ENCODE measurements at places on chromosomes 5 and 9. TPM values are rescaled to one million over a fixed set of nuclear protein-coding genes. Genes with fewer than 3 reads are reported as not detected.

DNA sequence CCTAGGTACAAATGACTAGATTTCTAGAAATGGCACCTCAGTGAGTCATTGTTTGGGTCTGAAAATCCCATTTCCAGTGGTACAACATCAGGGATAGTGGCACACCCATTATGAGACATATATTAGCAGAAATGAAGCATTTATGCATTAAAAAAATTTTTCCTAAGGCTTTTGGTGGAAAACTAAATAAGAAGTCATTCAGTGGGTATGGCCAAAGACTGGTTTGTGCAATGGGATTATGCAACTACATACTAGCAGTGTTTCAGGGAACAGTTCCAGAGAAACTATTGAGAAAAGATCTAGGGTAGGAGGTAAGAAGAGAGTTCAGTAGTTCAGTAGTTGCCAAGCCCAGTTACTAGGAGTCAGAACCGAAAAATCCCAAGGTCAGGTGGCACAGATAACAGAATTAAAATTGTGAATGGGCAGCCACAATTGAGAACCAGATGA is 106.5 kb upstream of the HAPLN1 start:
- no peaks in the 10 kb centered on the region for H3K36me3 ChIP-seq
- H3K4me3 ChIP-seq = no peak overlapping the region
- DNase-seq = no peak
- H3K27ac ChIP-seq = no peak overlapping the region

The CRAT gene
- total RNA-seq = 38.8 TPM

DNA sequence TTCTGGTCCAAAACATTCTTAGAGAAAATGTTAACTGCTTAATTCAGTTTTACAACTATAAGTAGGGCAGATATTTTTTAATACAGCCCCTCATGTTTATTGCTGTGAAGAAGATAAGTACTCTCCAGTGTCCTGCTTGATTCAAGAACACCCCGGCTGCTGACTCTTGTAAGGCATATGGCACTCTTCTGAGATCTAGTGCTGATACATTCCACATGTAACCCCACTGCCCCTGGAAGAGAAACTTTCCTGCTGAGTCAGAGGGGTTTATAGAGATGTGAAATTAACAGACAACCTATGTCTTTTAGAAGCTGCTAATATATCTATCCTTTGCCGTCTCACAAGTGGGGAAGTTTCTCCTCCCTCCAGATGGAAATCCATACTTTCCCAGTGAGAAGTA is 1.0 kb upstream of the MINAR2 start:
- no peaks in the 10 kb centered on the region for H3K36me3 ChIP-seq
- no peak overlapping the region for H3K27ac ChIP-seq
- no peak for DNase-seq
- H3K27me3 ChIP-seq = no peaks in the 10 kb centered on the region

DNA sequence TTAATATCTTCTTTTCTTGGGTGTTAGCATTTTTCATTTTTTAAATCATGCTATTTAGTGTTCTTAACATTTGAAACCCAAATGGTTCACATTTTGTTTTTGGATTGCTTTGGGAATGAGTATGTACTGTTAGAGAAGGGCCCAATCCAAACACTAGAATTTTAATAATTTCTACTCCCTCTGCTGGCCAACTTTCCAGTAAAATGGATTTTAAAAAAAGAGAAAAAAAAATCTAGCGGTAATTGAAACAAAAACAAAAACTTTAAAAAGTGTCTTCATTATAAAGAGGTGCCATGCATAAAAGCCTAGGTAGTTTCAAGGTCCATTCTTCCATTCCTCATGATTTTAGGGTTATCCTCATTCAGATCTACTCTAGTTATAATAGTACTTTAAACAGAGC is 32.1 kb upstream of the RICTOR start:
- no peaks in the 10 kb centered on the region for H3K36me3 ChIP-seq
- no peak overlapping the region for H3K4me3 ChIP-seq
- no peaks in the 10 kb centered on the region for H3K4me1 ChIP-seq
- no peaks in the 10 kb centered on the region for H3K27me3 ChIP-seq

The PITX1 gene
- 41.5 TPM for total RNA-seq

- no peaks in the 10 kb centered on the region for H3K4me1 ChIP-seq
- H3K36me3 ChIP-seq = peaks cover 7% of the 10 kb centered on the region
- no peak for DNase-seq
- no peaks in the 10 kb centered on the region for H3K27me3 ChIP-seq
These were observed 65.3 kb downstream of the ICE1 start for GRCh38 chr5:5487585-5488360.

DNA sequence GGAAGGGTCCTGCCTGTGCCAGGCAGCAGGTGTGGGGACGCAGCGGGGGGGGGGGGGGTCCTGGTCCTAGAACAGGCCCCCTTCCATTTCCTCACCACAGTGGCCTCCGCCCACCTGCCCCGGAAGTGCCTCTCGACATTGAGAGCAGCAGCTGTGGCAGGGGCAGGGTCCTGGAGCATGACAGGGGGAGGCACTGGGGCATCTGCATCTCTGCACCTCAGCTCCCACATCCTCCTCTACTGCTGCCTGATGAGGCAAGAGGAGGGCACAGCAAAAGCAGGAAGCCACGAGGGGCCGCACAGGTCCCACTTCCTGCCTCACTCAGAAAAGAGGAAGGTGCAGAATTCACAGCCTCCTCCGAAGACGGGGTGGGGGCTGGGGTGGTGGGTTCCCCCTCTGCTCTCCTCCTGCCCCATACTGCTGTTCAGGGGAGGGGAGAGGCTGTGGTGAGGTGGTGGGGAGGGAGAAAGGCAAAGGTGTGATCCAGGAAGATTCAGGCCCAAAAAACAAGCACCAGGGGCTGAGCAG is 14.8 kb downstream of the AKNA start:
- H3K27ac ChIP-seq = no peak overlapping the region
- no peaks in the 10 kb centered on the region for H3K36me3 ChIP-seq
- no peak for DNase-seq
- H3K4me3 ChIP-seq = no peak overlapping the region
- H3K27me3 ChIP-seq = no peaks in the 10 kb centered on the region
- no peaks in the 10 kb centered on the region for H3K4me1 ChIP-seq

The CDC20B gene
- total RNA-seq = 0.08 TPM

The ZBED3 gene
- 6.8 TPM for total RNA-seq

The PLEKHG4B gene
- 8.9 TPM for total RNA-seq

DNA sequence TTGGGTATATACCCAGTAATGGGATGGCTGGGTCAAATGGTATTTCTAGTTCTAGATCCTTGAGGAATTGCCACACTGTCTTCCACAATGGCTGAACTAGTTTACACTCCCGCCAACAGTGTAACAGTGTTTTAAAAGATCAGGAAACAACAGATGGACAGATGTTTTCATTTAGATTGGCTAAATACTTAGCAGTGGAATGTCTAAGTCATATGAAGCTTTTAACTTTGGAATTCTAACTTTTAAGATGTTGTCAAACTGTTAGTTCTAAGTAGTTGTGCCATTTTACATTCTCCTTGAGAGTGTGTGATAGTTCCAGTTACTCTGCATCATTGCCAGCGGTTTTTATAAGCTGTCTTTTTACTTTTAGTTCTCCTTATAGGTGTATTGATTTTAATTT is 688.8 kb downstream of the SEMA5A start:
- DNase-seq = no peak
- no peaks in the 10 kb centered on the region for H3K27me3 ChIP-seq
- H3K4me3 ChIP-seq = no peak overlapping the region
- H3K4me1 ChIP-seq = no peaks in the 10 kb centered on the region
- no peaks in the 10 kb centered on the region for H3K36me3 ChIP-seq

DNA sequence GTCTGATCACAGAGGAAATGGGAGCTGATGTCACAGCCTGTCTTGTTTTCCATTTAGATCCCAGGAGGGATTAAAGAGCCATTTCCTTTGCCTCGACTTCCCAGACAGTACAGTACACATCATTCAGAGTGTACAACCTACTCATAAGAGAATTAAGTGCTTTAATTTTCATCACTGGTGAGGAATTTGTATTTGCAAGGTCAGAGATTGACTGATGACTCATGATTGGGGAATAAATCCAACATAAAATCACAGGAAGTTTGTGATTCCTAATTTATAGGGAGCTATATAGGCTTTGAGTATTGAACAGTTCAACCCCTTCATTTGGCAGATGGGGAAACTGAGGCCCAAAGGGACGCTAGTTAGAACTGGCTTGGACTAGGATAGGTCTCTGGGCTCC is 4.1 kb upstream of the TOMM5 start:
- H3K4me1 ChIP-seq = peaks cover 15% of the 10 kb centered on the region
- H3K4me3 ChIP-seq = no peak overlapping the region
- H3K36me3 ChIP-seq = no peaks in the 10 kb centered on the region
- DNase-seq = no peak
- H3K27ac ChIP-seq = no peak overlapping the region

DNA sequence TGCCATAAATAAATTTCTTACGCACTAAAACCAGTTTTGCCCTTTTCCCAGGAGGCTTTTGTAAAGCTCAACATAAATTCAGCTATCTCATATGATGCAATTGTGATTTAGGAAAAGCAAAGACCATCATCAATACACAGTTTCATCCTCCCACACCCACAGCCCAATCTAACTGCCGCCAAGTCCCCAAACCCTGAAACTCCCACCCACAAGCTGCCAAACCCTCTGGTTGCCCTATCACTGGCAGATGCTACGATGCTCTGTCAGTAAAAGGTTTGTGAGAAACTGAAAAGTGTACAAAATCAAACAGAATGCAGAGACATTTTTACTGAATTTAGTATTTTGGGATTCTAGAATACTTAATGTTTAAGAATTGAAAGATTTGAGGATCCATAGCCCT is 42.8 kb upstream of the NR4A3 start:
- no peak overlapping the region for H3K4me3 ChIP-seq
- no peak for DNase-seq
- no peaks in the 10 kb centered on the region for H3K36me3 ChIP-seq
- H3K4me1 ChIP-seq = no peaks in the 10 kb centered on the region
- H3K27ac ChIP-seq = no peak overlapping the region

- no peak overlapping the region for H3K4me3 ChIP-seq
- no peaks in the 10 kb centered on the region for H3K27me3 ChIP-seq
- no peaks in the 10 kb centered on the region for H3K4me1 ChIP-seq
These were observed 114.6 kb upstream of the SLC12A2 start for GRCh38 chr5:127969002-127969401.

GRCh38 chr5:110727025-110727314 is 499 bp upstream of the TMEM232 start:
- no peaks in the 10 kb centered on the region for H3K36me3 ChIP-seq
- no peaks in the 10 kb centered on the region for H3K4me1 ChIP-seq
- peaks cover 2% of the 10 kb centered on the region for H3K27me3 ChIP-seq
- no peak overlapping the region for H3K27ac ChIP-seq
- H3K4me3 ChIP-seq = peak overlapping the region; percentile 54

GRCh38 chr5:5539590-5539989 is 117.1 kb downstream of the ICE1 start:
- no peaks in the 10 kb centered on the region for H3K27me3 ChIP-seq
- H3K36me3 ChIP-seq = no peaks in the 10 kb centered on the region
- H3K27ac ChIP-seq = no peak overlapping the region

The SHB gene
- 59.9 TPM for total RNA-seq

- H3K36me3 ChIP-seq = peaks cover 9% of the 10 kb centered on the region
- no peak for DNase-seq
- peaks cover 35% of the 10 kb centered on the region for H3K4me1 ChIP-seq
- H3K27me3 ChIP-seq = no peaks in the 10 kb centered on the region
- H3K4me3 ChIP-seq = peak within 1 kb of the TSS; percentile 92
These were observed at the start of gene REEP5 for GRCh38 chr5:112921833-112922817. TSS of gene REEP5 (minus strand) at chr5:112922227. CDS start at chr5:112922190, 37 bp downstream.

- no peaks in the 10 kb centered on the region for H3K36me3 ChIP-seq
- DNase-seq = no peak
- H3K27ac ChIP-seq = no peak overlapping the region
- no peaks in the 10 kb centered on the region for H3K27me3 ChIP-seq
- no peaks in the 10 kb centered on the region for H3K4me1 ChIP-seq
These were observed 230.3 kb downstream of the MPDZ start for GRCh38 chr9:13049223-13049622.

DNA sequence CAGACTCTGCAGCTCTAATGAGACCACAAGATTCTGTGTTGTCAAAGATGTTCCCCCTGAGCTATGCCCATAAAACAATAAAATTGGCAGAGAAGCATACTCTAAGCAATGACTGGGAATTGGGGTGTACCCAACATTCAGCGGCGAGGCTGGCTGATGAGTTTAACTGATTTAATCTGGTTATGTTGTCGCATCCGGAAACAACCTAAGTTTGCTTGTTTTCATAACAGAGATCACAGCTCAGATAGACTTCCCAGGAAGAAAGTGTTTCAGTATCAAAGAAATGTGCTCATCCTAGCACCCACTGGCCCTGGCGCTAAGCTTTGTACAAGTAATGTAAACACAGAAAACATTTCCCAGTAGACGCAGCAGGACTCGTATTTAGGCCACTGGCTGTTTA is 7.4 kb downstream of the SEMA5A start:
- no peak overlapping the region for H3K27ac ChIP-seq
- H3K36me3 ChIP-seq = no peaks in the 10 kb centered on the region
- no peak overlapping the region for H3K4me3 ChIP-seq
- peaks cover 15% of the 10 kb centered on the region for H3K27me3 ChIP-seq

DNA sequence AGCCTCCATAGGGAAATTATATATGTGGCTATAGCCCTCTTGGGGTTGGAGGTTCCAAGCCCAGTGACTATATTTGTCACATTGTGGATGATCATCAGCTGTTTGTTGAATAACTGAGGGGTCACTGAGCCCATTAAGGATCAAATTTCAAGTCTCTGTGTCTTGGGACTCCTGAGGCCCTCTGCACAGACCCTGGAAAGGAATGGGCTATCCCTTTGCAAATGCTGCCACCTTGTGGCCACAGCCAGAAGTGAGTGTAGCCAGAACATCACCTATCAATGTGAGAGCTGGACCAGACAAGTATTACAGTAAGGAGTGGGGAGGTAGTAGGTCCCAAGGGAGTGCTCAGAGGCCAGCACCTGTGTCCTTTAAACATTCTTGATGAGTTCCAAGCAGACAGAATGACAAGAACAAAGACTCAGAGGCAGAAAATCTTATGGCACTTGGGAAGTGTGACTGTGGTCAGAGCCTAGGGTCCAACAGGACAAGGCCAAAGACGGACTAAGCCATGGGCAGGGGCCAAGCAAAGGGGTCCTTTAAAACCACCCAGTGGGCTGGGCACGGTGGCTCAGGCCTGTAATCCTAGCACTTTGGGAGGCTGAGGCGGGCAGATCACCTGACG is 8.2 kb downstream of the RPP25L start:
- H3K36me3 ChIP-seq = no peaks in the 10 kb centered on the region

DNA sequence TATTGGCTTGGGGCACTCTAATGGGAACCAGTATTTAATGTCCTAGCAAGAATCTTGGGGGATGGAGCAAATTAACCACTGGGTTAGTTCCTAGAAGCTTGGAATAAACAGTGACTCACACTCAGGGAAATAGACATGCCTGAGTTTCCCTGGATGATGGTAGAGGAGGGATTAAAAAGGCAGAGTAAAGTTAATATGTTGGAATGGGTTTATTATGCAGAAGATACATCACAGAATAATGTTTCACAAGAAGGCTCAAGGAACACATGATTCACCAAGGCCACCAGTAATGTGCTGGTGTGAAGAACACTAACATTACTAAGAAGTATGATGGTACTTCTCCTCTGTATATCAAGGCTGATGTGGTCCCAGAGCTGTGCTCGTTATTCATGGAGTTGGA is 752.9 kb upstream of the SEMA6A start:
- no peaks in the 10 kb centered on the region for H3K36me3 ChIP-seq
- no peaks in the 10 kb centered on the region for H3K4me1 ChIP-seq
- DNase-seq = no peak

Data from Panc1 (cell line).